ENCODE measurements at places on chromosomes 1 and 21. TPM values are rescaled to one million over a fixed set of nuclear protein-coding genes. Genes with fewer than 3 reads are reported as not detected.

Gene NUP210L
- 0.07 TPM for total RNA-seq

Gene CRP
- not detected for total RNA-seq

Gene SH3BGR
- total RNA-seq: 5.3 TPM

Gene HLX
- 4.9 TPM for total RNA-seq

Gene RGS8
- not detected for total RNA-seq

Gene PLA2G2D
- total RNA-seq: not detected

Gene UBE4B
- 39.6 TPM for total RNA-seq

Gene ROR1
- total RNA-seq: 12.6 TPM

Gene DYRK3
- 28.2 TPM for total RNA-seq

Gene NR5A2
- under 0.01 TPM for total RNA-seq

Gene OR6K3
- not detected for total RNA-seq

Gene ACTN2
- total RNA-seq: 1.0 TPM

Gene FCRL1
- not detected for total RNA-seq

Gene HAO2
- total RNA-seq: not detected

Gene KRTAP13-2
- total RNA-seq: not detected

Gene VSIG8
- 0.07 TPM for total RNA-seq

Gene RXFP4
- total RNA-seq: not detected

Gene TMEM79
- 2.6 TPM for total RNA-seq

Gene RAVER2
- total RNA-seq: 3.2 TPM

Gene OR2AK2
- not detected for total RNA-seq

Gene CLCA2
- total RNA-seq: 0.72 TPM

Gene PLPPR4
- total RNA-seq: 46.9 TPM

Gene SLC9C2
- 0.03 TPM for total RNA-seq

Gene SUSD4
- 0.17 TPM for total RNA-seq

Gene FAM72C
- total RNA-seq: 0.46 TPM

Gene TMEM61
- total RNA-seq: not detected

Gene S100A16
- 247 TPM for total RNA-seq

Gene C1QA
- total RNA-seq: not detected

Gene NPPB
- not detected for total RNA-seq

Gene MASP2
- total RNA-seq: not detected

Gene PIK3R3
- 3.8 TPM for total RNA-seq

Gene CFHR5
- not detected for total RNA-seq

Gene CNIH3
- total RNA-seq: 21.2 TPM

Gene TMEM240
- total RNA-seq: 4.0 TPM

Gene PRPF38B
- total RNA-seq: 13.9 TPM

Gene KDF1
- total RNA-seq: not detected

Gene OVAAL
- total RNA-seq: not detected

Gene CDK18
- total RNA-seq: 11.1 TPM

Gene EPHA2
- 76.8 TPM for total RNA-seq

Gene HMGCS2
- not detected for total RNA-seq

Gene BNIPL
- total RNA-seq: 0.26 TPM

Gene SH2D2A
- total RNA-seq: 0.13 TPM

Gene RAB7B
- total RNA-seq: 6.5 TPM
